ENCODE measurements at places on chromosomes 4 and X.

GRCh38 chr4:19455196-19455595, 796.5 kb upstream of the SLIT2 start:
- DNase-seq: no peak

DNA sequence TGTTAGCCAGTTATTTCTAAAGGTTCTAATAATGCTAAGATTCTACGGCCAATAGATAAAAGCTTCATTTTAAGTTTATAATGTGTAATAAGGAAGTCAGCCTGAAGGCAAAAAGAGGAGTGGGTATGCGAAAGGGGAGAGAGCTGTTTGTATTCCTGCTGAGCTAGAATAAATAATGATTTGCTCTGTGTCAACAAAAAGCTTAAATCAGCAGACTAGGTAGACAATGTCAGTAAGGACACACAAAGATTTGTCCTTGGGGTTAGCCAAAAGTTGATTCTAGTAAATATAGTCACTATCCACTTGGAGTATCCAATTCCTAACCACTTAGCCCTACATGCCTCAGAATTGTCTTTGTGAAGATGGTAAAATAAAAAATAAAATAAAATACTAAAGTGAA, 90.3 kb upstream of the GRIA3 start:
- no peak for DNase-seq

GRCh38 chr4:120636120-120636630, 286.4 kb downstream of the PRDM5 start:
- no peak for DNase-seq

DNA sequence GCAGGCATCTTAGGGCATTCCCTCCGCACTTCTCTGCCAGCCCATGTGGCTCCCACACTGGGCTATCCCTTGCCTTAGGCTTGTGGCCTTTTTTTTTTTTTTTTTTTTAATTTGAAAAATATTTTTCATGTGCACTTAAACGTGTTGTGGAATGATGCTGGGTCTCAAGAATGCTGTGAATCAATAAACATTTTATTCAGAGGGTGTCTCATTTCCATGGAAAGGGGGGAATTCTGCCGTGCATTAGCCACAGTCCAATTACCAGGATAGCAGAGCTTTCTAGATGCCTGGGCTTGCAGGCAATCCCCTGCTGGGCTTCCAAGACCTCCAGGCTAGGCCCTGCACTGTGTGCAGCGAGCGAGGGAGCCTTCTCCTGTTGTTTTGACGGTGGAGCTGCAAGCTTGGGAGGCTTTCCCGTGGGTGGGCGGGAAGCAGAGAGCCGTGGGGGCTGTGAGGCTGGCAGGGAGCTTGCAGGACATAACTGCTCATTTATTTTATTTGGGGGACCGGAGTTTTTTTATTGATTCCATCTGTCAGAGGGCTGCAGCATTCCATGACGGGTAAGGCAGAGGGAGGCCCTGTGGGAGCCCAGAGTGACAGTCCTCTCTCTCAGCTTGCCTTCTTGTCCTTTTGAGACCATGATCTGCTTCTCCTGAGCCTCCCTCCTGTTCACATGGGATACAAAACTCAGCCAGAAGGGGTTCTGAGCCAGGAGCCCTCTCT, 2.6 kb upstream of the CPZ start:
- DNase-seq: no peak

DNA sequence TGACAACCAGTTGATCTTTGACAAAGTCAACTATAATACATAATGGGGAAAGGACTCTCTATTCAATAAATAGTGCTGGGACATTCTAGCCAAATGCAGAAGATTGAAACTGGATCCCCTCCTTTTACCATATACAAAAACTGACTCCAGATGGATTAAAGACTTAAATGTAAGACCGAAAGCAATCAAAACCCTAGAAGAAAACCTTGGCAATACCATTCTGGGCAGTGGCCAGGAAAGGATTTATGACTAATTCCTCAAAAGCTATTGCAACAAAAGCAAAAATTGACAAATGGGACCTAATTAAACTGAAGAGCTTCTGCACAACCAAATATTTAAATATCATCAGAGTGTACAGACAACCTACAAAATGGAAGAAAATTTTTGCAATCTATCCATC, 185.1 kb downstream of the NPNT start:
- DNase-seq: no peak

DNA sequence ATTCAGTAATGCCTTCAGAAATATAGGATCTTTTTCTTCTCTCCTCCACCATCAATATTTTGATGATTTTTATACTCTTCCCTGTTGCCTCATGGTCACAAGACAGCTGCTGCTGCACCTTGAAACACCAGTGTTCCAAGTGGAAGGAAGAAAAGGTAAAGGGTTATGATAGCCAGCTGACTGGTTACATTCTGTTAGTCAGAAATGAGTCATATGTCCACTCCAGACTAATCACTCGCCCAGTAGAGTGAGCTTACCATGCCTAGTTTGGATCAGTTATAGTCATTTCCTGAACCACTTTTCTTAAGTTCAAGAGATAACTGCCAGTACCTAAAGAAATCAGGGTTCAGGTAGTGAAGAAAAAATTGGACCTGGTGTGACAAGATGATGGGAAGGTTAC, 532.3 kb upstream of the SMIM31 start:
- no peak for DNase-seq

- no peak for DNase-seq
Measured at GRCh38 chrX:14817571-14817970, 55.3 kb downstream of the FANCB start.

- DNase-seq: no peak
Measured at GRCh38 chr4:158376106-158376840, 145.4 kb upstream of the RXFP1 start.

DNA sequence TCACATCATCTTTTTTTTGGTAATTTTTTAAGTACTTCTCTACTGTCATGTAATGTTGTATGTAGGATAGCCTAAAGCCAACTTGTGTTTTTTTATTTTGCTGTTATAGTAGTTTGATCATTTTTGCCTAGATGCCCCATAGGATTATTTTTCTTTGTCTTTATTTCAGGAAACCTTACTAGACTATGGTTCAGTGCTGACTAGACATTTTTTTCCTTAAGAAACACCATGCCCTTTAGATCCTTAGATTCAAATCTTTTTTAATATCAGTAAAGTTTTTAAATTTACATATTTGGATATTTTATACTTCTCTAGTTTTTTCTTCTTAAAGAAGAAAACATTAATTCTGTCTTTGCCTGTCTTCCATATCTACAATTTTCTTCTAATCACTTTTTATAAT, 221.3 kb downstream of the IDS start:
- DNase-seq: no peak

GRCh38 chr4:147019091-147019490, 73.4 kb upstream of the TTC29 start:
- peak; percentile 66 for DNase-seq

DNA sequence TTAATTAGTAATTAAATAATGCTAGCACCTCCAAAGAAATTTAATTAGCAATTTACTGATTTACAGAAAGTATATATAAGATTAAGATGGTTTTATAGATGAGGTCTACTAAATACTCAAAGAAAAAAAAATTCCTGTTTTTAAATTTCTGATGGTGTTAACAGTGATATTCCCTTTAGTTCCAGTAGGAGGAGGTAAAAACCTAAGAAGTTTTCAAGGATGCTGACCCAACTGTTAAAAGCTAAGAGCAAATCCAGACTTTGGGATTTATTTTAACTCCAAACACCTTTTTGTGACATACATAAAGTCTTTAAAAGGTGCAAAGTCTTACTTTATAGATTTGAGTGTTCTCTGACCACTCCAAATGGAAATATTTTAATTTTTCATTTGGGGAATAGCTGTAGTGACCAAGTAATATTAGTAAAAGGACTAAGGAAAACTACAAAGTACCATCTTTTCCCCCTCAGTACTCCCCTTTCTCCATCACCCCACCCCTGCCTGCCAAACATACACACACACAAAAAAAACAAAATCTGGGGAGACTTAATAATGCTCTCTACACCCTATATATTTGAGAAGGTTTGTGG, 34.2 kb upstream of the CSN1S1 start:
- DNase-seq: peak; percentile 14

DNA sequence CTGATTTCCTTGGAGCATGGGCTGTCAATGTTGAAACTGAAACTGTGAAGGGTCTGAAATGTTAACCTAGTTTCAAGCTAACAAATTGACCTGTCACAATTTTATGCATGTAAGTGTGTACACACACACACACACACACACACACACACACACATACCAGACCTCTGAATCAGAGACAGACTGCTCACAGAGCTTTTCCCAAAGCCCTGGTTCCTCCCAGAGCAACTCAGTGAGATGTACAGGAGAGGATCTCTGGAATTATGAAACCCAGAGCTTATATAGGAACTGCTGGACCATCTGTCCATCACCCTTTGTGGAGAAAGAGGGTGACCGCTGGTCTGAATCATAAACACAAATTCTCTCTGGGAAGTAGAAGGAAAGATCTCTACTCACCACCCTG, 228.1 kb upstream of the PRPS2 start:
- DNase-seq: no peak

GRCh38 chr4:114076899-114077570, 97.6 kb upstream of the ARSJ start:
- no peak for DNase-seq

DNA sequence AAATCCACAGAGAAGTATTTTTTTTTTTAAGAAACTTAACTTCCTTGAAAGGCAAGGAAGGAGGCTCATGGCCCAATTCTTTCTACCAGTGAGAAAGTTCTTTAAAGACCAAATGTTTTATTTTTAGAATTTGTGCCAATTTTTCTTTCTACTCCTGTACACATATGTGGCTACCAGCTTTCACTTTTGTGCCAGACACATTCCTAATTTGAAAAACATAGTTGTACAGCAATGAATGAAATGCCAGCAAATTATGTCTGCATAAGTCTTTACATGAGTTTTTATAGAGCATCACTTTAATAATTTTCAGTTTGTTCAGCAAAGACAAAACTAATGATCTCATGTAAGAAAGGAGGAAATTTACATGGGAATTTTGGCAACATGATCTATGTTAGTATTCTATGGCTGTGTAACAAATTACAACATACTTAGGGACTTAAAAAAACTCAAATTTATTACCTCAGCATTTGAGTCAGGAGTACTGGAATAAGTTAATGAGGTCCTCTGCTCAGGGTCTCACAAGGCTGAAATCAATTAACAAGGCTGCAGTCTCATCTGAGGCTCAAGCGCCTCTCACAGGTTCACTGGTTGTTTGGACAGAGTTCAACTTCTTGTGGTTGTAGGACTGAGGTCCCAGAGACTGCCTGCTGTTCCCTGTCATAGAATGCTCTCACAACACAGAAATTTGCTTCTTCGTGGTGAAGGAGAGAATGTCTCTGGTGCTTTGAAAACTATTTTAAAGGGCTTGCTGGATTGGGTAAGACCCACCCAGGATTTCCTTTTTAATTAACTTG, 678.2 kb upstream of the FAM241A start:
- no peak for DNase-seq
